ENCODE measurements at places on chromosomes 3 and 15. TPM values are rescaled to one million over a fixed set of nuclear protein-coding genes. Genes with fewer than 3 reads are reported as not detected.

The FGD5 gene
- total RNA-seq: not detected

The MORC1 gene
- total RNA-seq: not detected

The DUOXA1 gene
- total RNA-seq: 0.23 TPM

The ITPKA gene
- total RNA-seq: not detected

The GOLGA8G gene
- not detected for total RNA-seq

The GOLGA8S gene
- total RNA-seq: 0.30 TPM

The C2CD4B gene
- total RNA-seq: not detected

- no peak overlapping the region for H3K27ac ChIP-seq
- peaks cover 4% of the 10 kb centered on the region for H3K36me3 ChIP-seq
- H3K4me1 ChIP-seq: no peaks in the 10 kb centered on the region
- H3K4me3 ChIP-seq: no peak overlapping the region
- DNase-seq: no peak
These were observed 31.9 kb downstream of the IFT57 start for GRCh38 chr3:108190346-108190745.

DNA sequence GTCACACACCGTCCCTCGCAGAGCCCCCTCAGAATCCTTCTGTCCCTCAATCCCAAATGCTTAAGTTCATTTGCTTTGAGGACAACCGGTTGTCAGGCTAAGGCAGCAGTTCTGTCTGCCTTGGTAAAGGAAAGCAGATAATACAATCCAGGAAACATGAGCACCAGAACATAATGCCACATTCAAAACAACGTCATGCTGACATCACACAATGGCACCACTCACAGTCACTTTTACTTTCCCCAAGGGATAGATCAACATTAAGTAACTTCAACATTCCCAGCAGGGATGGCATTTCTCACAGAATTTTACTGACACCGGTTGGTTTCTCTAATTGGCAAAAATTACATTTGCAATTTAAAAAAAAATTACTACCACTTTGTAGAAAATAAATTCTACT, 74.6 kb upstream of the PSMD6 start:
- H3K27me3 ChIP-seq: no peaks in the 10 kb centered on the region
- no peak overlapping the region for H3K4me3 ChIP-seq
- H3K36me3 ChIP-seq: no peaks in the 10 kb centered on the region
- no peak overlapping the region for H3K27ac ChIP-seq
- no peaks in the 10 kb centered on the region for H3K4me1 ChIP-seq

- H3K27me3 ChIP-seq: no peaks in the 10 kb centered on the region
- H3K4me3 ChIP-seq: no peak overlapping the region
- DNase-seq: no peak
- H3K36me3 ChIP-seq: no peaks in the 10 kb centered on the region
- H3K27ac ChIP-seq: no peak overlapping the region
These were observed 15.5 kb downstream of the BMF start for GRCh38 chr15:40092979-40093869.

DNA sequence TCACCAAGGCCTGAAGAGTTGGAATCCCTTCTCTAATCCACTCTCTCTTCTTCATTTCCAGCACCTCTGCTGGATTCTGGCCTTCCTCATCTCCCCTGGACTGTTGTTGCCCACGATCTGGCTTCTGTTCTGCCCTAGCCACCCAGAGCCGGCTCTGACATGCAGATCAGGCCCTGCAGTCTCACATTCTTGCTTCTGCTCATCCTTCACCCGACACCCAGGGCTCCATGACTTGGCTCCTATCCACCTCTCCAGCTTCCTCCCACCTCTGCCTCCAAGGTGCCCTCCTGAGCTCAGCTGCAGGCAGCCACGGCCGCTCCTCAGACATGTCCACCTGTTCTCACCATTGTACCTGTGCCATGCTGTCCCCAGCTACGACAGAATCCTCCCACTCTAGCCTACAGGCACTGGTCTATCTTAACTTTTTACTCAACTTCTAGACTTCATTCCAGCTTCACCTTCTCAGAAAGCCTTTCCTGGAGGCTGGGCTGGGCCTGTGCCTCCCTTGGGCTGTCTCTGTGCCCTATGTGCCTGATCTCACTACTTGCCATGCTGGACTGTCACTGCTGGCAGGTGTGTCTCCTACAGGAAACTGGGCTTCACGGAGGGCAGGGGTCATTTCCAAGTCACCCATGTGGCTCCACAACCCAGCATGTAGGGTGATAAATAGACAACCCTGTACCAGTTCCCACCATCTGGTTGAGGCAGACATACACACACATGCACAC, 16.0 kb upstream of the TBC1D21 start:
- no peak overlapping the region for H3K27ac ChIP-seq
- no peaks in the 10 kb centered on the region for H3K4me1 ChIP-seq
- no peak for DNase-seq
- peaks cover 12% of the 10 kb centered on the region for H3K27me3 ChIP-seq
- H3K4me3 ChIP-seq: no peak overlapping the region

DNA sequence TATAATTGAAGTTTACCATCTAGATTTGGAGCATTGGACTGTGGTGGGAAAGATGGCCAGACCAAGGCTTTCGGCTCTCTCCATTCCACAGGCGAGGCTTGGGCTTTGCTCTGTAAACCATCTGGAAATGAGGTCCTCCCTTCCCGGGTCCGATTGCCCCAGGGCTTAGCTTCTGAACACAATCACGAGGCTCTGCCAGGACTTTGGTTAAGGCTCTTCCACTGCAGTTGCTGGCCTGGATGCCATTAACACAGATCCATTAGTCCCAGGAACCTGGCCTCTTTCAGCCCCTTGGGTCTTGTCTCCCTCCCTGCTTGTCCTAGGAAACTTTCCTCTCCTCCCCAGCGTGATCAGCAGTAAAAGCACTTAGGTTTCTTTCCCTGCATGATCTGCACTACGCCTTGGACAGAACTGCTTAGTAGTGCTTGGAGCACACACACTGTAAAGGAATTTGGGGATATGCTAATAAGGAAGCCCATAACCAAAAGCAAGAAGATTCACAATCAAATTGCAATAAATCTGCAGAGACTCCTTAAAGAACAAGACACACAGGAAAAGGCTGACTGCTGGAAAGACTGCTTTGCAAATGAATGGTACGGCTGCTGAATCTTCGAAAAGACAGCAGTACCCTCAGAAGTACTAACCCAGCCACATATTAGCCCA, 154.3 kb downstream of the ECT2 start:
- no peak overlapping the region for H3K27ac ChIP-seq
- H3K36me3 ChIP-seq: no peaks in the 10 kb centered on the region
- H3K4me3 ChIP-seq: no peak overlapping the region
- no peaks in the 10 kb centered on the region for H3K27me3 ChIP-seq
- no peak for DNase-seq
- H3K4me1 ChIP-seq: no peaks in the 10 kb centered on the region

GRCh38 chr3:35320646-35321407, 318.5 kb upstream of the ARPP21 start:
- H3K4me1 ChIP-seq: no peaks in the 10 kb centered on the region
- H3K27ac ChIP-seq: no peak overlapping the region
- DNase-seq: no peak
- no peaks in the 10 kb centered on the region for H3K36me3 ChIP-seq

- no peak overlapping the region for H3K27ac ChIP-seq
- no peaks in the 10 kb centered on the region for H3K4me1 ChIP-seq
- no peaks in the 10 kb centered on the region for H3K27me3 ChIP-seq
- DNase-seq: no peak
- no peaks in the 10 kb centered on the region for H3K36me3 ChIP-seq
These were observed 159.6 kb downstream of the LRRK1 start for GRCh38 chr15:101078669-101079323.

DNA sequence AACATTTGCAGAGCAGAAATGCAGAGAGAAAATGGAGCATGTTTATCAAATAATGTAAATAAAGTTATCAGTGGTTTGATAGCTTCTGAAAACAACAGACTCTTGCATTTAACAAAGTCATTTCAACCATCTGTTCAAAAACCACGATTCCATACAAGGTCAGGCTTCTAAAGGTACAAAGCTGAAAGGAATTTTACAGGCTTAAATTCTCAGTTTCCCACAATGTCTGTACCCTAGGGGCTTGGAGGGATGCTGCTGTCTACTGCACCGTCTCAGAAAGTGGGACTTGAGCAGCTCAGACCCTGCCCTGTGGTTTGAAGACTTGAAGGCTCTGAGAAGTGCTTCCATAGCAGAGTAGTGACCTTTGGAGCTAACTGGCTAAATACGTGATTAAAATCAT, 30.4 kb upstream of the TM4SF1 start:
- DNase-seq: no peak
- H3K27me3 ChIP-seq: no peaks in the 10 kb centered on the region
- no peaks in the 10 kb centered on the region for H3K4me1 ChIP-seq
- no peaks in the 10 kb centered on the region for H3K36me3 ChIP-seq

DNA sequence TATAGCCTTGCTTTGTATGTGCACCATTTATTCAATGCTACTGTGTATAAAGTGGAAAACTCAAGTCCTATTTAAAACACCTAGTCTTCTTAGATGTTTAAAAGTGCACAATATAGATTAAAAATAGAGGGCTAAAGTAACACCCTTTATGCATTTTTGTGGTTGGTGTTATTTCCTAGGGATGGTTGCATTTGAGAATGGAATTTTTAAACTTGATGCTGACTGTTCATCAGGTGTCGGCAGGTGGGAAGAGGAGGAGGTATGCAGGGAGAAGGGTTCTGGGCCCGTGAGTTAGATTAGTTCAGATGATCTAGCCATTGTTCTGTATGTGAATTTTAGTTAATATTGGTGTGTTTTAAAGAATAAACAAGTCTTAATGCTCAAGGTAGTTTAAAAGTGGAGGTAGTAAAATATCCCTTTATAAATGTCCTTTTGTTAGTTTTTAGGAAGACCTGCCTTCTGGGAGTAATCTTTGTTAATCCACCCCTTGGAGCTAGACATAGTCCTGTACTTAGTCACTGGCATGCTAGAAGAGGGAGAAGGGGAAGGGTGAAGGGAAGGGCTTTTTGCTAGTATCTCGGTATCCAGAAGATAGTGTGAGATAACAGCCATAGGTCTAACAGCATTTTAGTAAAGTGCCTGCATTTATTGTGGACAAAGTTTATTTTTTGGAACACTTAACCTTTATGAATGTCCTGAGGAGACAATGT, 8.1 kb upstream of the SRPRB start:
- H3K27ac ChIP-seq: no peak overlapping the region
- DNase-seq: no peak
- H3K27me3 ChIP-seq: peaks cover 5% of the 10 kb centered on the region
- H3K36me3 ChIP-seq: no peaks in the 10 kb centered on the region
- no peaks in the 10 kb centered on the region for H3K4me1 ChIP-seq

GRCh38 chr3:56593455-56594158, 36.6 kb downstream of the CCDC66 start:
- no peaks in the 10 kb centered on the region for H3K27me3 ChIP-seq
- H3K4me3 ChIP-seq: peak overlapping the region; percentile 18
- H3K36me3 ChIP-seq: no peaks in the 10 kb centered on the region
- H3K27ac ChIP-seq: peak overlapping the region; percentile 56

DNA sequence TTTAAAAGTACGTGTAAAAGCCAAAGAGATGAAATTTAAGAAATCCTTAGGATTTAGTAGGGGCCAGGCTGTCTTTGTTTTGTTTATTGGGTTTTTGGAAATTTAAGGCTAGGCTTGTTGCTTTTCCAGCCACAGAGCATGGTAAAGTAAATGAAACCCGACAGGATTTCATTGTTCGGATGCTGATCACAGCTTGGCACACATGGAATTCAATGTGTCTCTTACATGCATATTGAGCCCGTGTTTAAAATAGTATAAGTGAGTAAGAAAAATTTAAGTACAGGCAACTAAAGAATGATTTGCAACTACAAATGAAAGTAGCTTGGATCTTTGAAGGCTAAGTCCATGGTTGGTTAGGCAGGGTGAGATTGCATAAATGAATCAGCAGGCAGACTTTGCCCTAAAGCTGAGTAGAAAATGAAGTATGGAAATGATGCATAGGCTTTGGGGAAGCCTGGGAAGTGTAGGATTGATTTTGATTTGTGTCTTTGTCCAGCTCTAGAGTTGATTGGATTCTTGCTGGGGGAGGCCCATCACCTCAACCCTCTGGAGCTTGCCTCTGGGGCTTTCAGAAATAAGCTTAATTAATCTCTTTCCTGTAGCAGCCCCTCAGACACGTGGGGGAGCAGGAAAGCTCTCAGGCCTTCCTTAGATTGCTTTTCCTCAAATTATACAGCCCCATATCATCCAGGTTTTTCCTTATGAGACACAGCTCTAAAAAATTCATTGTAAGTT, 68.2 kb upstream of the ADAMTSL3 start:
- H3K4me3 ChIP-seq: no peak overlapping the region
- no peaks in the 10 kb centered on the region for H3K4me1 ChIP-seq
- DNase-seq: no peak
- no peaks in the 10 kb centered on the region for H3K27me3 ChIP-seq
- no peaks in the 10 kb centered on the region for H3K36me3 ChIP-seq

GRCh38 chr15:94185547-94186236, 45.7 kb upstream of the MCTP2 start:
- no peak for DNase-seq
- H3K27me3 ChIP-seq: no peaks in the 10 kb centered on the region
- no peak overlapping the region for H3K4me3 ChIP-seq

GRCh38 chr3:57252404-57252803, 24.9 kb downstream of the APPL1 start:
- H3K27me3 ChIP-seq: no peaks in the 10 kb centered on the region
- no peak overlapping the region for H3K27ac ChIP-seq
- H3K36me3 ChIP-seq: peaks cover 19% of the 10 kb centered on the region
- DNase-seq: no peak
- no peaks in the 10 kb centered on the region for H3K4me1 ChIP-seq

GRCh38 chr3:191379446-191379845, 49.1 kb upstream of the UTS2B start:
- H3K36me3 ChIP-seq: no peaks in the 10 kb centered on the region
- H3K27ac ChIP-seq: no peak overlapping the region
- H3K27me3 ChIP-seq: no peaks in the 10 kb centered on the region

DNA sequence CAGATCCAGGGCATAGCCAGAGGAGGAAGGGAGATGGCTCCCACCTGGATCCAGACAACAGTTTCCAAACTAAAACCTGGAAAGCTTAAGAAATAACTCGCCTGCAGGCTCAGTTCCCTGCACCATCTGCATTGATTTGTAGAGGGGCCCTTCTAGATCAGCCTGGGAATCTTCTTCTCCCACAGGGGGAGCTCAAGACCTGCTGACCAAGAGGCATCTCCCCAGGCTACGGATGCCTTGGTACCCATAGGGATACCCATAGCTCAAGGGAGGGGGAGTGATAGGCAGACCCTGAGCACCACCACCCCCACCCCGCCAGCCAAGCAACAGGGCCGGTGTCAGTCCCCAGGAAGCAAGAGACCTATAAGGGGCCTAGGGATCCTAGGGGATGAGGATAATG, 28.0 kb upstream of the DCLK3 start:
- H3K36me3 ChIP-seq: no peaks in the 10 kb centered on the region
- no peaks in the 10 kb centered on the region for H3K27me3 ChIP-seq
- H3K4me1 ChIP-seq: no peaks in the 10 kb centered on the region
- H3K4me3 ChIP-seq: no peak overlapping the region
- DNase-seq: no peak

DNA sequence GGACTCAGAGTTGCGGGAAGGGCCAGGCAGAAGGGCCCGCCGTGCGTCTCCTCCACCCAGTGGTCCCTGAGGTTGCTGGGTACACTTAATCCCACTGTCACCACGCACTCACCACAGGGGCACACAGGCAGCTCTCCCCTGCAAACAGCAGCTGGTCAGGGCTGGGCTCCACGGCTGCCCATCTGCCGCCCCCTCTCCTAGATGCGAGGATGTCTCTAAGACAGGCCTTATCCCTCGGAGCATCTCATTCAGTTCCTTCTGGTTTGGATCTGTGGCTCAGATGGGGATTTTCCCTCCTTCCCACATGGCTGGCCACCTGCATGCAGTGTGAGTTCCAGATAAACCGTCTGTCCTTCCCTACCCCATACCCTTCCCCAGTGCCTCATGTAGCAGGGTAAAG, 26.3 kb downstream of the MRPS11 start:
- no peak for DNase-seq
- H3K4me3 ChIP-seq: no peak overlapping the region
- H3K36me3 ChIP-seq: no peaks in the 10 kb centered on the region

- no peaks in the 10 kb centered on the region for H3K4me1 ChIP-seq
- H3K27me3 ChIP-seq: no peaks in the 10 kb centered on the region
- no peak overlapping the region for H3K27ac ChIP-seq
- DNase-seq: no peak
- H3K4me3 ChIP-seq: no peak overlapping the region
These were observed 69.9 kb downstream of the SEC22A start for GRCh38 chr3:123271466-123272159.
